ENCODE measurements at places on chromosomes 16 and 17. TPM values are rescaled to one million over a fixed set of nuclear protein-coding genes. Genes with fewer than 3 reads are reported as not detected.

DNA sequence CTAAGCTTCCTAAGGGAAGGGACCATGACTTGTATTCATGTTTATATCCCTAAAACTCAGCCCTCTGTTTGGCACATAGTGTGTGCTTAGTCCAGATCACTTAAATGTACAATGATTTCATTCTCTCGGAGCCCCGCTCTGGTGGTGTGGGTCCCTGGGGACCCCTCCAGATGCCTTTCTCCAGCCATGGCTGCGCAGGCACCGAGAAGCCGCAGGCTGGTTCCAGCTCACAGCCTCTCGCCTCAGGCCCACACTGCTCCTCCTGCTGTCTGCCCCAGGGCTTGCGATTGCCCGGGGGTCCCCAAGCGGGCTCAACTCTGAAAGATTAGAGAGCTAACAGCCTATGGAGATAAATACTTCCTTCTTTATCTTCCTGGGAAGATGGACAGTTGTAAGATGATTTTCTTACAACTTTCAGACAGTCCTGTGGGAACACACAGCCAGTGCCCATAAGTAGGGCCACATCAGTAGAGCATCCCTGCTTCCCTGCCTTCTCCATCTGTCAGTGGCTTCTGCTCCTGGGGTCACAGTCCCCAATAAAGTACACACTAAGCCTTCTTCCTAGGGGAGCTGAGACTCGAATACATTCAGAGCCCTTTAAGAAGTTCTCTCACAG is 66.2 kb downstream of the CENPV start:
- H3K27me3 ChIP-seq, result no peaks in the 10 kb centered on the region
- no peaks in the 10 kb centered on the region for H3K36me3 ChIP-seq
- H3K4me3 ChIP-seq, result no peak overlapping the region
- no peak for DNase-seq
- peak overlapping the region; percentile 95 for H3K27ac ChIP-seq

STX4 gene
- 19.8 TPM for total RNA-seq

- H3K27me3 ChIP-seq, result no peaks in the 10 kb centered on the region
- DNase-seq, result no peak
- H3K4me3 ChIP-seq, result no peak overlapping the region
- H3K36me3 ChIP-seq, result no peaks in the 10 kb centered on the region
- H3K27ac ChIP-seq, result no peak overlapping the region
- H3K4me1 ChIP-seq, result no peaks in the 10 kb centered on the region
These were observed 2.0 kb downstream of the PRSS33 start for GRCh38 chr16:2785101-2785991.

DNA sequence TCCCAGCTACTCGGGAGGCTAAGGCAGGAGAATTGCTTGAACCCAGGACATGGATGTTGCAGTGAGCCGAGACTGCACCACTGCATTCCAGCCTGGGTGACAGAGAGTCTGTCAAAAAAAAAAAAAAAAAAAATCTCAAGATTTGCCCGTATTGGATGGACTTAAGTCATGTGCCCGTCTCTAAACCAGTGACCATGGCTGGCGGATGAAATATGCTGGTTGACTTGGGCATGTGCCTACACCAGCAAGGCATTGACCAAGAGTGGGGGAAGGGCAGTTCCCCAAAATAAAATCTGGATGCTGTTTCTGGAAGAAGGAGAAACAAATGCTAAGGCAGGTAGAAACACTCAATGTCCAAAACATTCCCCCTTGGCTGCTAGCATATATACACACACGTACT is 21.5 kb upstream of the COL1A1 start:
- H3K4me3 ChIP-seq, result no peak overlapping the region
- peaks cover 12% of the 10 kb centered on the region for H3K4me1 ChIP-seq
- H3K36me3 ChIP-seq, result no peaks in the 10 kb centered on the region
- no peak for DNase-seq
- H3K27me3 ChIP-seq, result no peaks in the 10 kb centered on the region

DNA sequence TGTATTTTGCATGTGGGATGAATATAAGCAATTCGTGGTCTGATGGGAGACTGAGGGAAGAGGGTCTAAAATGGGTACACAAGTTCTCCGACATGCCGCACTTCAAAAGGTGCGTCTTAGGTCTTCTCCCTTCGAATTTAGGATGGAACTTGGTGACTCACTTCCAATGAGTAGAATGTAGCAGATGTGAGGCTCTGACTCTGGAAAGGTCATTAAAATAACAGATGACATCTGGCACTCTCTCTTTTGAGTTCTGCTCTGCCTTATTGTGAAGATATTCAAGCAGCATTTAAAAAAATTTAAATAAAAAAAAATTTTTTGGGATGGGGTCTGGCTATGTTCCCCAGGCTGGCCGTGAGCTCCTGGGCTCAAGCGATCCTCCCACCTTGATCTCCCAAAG is 92.7 kb downstream of the TMEM100 start:
- H3K27ac ChIP-seq, result no peak overlapping the region
- no peaks in the 10 kb centered on the region for H3K4me1 ChIP-seq
- H3K4me3 ChIP-seq, result no peak overlapping the region
- no peaks in the 10 kb centered on the region for H3K27me3 ChIP-seq

DNA sequence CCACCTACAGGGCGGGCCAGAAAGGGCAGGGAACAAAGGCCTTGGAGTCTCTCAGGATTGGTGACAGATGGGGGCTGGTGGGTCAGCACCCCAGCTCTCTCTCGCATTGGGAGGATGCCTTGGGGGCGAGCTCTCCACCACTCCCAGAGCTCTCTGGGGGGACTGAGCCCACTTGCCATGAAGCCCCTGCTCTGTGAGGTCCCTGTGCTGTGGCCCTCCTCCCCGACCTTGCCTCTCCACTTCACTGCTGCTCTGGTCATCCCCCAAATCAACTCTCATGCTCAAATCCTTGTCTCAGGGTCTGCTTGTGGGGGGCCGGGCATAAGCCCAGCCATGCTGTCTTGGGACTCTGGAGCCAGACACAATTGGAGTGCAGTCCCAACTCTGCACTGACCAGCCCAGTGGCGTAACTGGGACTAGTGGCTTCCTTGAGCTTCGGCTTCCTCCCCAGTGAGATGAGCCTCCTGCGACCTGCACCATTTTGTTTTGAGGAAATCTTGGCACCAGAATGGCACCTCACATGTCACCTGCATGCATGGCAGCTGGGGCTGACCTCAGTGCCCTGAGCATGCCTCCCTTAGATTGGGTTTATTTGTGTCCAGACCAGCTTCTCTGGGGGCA is 184.5 kb downstream of the IRF8 start:
- no peaks in the 10 kb centered on the region for H3K36me3 ChIP-seq
- no peaks in the 10 kb centered on the region for H3K4me1 ChIP-seq
- H3K27ac ChIP-seq, result no peak overlapping the region
- no peak for DNase-seq

- H3K4me3 ChIP-seq, result no peak overlapping the region
- H3K27ac ChIP-seq, result no peak overlapping the region
- no peaks in the 10 kb centered on the region for H3K4me1 ChIP-seq
- H3K27me3 ChIP-seq, result peaks cover 16% of the 10 kb centered on the region
These were observed 2.4 kb downstream of the SKAP1 start for GRCh38 chr17:48427598-48427997.

KRTAP16-1 gene
- total RNA-seq, result not detected

DNA sequence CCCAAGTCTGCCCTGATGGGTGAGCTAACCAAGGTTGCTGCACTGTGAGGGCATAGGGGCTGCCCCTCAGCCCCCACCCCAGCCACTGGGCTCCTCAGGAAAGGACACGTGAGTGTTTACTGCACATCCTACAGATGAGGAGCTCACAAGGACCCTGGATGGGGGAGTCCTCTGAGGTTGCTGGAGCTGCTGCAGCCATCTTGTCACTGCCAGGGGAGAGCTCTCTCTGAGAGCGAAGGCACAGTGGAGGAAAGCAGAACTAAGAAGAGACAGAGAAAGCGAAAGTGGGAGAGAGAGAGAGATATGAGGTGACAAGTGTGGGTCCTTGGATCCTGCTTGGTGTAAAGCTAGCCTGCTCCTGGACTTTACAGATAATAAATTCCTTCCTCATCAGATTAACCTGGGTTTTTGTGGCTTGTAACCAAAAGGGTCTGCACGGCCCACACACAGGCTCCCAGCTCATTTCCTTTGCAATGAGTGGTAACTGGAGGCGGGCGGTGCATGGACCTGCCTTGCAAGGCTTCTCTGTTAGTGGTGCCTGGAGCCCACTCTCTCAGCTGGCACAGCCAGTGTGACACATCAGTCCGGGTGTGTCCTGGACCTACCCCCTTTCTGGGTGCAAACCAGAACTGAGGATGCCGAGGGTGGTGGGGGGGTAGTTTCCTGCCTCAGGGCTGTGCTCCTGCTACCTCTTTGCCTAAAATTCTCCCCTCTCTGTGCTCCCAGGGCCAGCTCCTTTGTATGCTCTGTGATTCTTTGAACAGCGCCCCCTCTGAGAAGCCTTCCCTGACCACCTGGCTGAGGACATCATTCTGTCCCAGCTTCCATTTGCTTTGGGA is 14.2 kb downstream of the SNX20 start:
- no peak overlapping the region for H3K4me3 ChIP-seq
- H3K36me3 ChIP-seq, result no peaks in the 10 kb centered on the region
- no peaks in the 10 kb centered on the region for H3K27me3 ChIP-seq
- H3K27ac ChIP-seq, result no peak overlapping the region
- DNase-seq, result no peak

DNA sequence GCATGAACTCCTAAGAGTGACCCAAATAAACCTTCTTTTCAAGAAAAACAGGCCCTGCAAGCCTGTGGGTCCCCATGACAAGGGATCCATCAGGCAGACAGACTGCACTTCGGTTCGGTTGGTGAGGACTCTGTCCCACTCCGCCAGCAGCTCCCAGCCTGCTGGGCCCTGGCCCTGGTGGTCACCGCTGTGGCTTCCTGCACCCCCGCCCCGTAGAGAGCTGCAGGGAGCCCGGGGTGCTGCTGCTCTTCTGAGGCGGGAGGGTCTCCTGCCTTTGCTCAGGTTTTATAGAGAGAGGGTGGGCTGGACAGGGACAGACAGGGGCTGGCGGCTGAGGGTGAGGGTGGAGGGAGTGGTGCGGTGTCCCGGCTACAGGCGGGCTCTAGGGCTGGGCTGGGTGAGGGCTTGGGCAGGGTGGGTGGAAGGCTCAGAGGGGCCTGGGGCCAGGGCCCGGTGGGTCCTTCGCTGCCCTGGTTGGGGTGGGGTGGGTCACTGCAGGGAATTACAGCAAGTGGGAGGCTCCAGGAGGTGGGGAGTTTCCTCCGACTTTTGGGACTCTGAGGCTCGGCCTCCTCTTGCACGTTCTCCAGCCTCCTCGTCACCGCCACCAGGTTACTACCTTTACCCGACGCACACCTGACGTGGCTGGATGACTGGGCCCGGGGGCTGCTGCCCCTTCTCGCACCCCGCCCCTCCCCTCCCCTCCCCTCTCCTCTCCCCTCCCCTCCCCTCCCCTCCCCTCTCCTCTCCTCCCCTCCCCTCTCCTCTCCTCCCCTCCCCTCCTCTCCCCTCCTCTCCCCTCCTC is 90.2 kb upstream of the CBX4 start:
- no peak overlapping the region for H3K27ac ChIP-seq
- no peaks in the 10 kb centered on the region for H3K27me3 ChIP-seq
- no peak overlapping the region for H3K4me3 ChIP-seq
- H3K36me3 ChIP-seq, result no peaks in the 10 kb centered on the region
- DNase-seq, result no peak

ZFPM1 gene
- 12.8 TPM for total RNA-seq

DNA sequence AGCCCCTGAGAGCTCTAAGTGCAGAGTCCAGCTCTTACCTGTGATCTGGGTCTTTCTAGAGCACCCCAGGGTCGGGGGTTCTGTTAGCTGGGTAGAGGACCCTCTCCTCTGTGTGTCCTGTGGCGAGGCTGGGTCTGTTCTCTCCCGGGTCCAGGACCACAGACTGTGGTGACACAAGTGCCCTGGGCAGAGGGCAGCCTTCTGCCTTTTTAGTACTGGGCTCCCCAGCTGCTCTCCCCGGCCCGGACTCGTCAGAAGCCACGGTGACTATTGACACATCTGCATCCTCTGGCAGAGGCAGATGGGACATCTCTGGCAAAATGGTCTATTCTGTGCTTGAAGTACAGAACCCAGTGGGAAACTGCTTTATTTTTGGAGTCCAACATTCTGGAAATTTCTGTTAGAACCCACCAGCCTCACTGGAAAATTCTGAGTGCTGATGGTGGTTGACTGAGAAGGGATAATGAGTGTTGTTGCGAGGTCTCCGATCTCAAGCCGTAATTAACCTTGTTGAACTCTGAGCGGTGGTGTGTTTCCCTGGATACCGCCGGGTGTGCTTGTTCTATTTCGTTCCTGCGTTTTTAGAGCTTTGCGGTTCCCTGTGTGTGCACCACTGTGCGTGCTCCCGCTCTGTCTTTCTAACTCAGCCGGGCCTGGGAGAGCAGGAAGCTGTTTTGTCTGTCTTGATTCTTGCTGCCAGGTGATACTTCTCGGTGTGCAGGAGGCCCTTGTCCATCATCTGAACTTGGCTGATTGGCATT is 26.0 kb upstream of the NUDT16L1 start:
- peaks cover 22% of the 10 kb centered on the region for H3K36me3 ChIP-seq
- H3K27me3 ChIP-seq, result no peaks in the 10 kb centered on the region

- no peak overlapping the region for H3K27ac ChIP-seq
- no peak overlapping the region for H3K4me3 ChIP-seq
- H3K36me3 ChIP-seq, result no peaks in the 10 kb centered on the region
- peaks cover 2% of the 10 kb centered on the region for H3K4me1 ChIP-seq
These were observed 38.7 kb upstream of the ZNF750 start for GRCh38 chr17:82878527-82878926.

MLYCD gene
- 24.4 TPM for total RNA-seq
